MCF 10A (cell line): ENCODE measurements at places on chromosomes 4 and X.

GRCh38 chr4:137345597-137345996 lies 186.7 kb downstream of the PCDH18 start:
- no peak for DNase-seq

DNA sequence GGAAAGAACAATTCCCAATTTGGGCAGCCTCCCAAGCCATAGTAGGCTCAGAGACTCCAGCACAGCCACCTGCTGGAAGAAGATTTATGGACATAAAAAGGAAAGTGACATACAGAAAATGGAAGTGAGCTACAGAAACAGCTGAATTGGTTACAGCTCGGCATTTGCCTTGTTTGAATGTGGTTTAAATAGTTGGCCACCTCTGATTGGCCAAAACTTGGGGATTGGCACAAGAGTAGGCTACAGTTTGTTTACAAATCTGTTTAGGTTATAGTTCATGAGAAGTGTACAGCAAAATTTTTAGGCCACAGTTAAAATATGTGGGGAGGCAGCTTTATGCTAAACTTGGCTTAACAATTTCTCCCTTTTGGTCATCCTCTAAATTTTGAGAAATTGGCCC lies 150.4 kb downstream of the MAGEC1 start:
- DNase-seq: no peak

DNA sequence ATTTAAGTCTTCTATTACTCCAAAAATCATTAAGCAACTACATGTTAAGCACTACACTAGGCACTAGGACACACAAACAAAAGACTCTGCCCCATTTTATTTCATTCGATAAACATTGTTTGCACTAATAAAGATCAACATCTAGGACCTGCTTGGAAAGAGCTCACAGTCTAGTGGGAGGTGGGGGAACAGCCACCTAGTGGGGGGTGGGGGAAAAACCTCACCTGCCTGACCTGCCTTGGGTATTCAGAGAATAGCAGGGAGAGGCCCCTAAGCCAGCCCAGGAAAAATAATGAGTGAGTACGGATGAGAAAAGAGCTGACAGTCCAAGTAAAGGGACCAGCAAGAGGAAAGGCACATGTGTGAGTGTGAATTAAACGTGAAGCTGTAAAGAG lies 52.2 kb downstream of the PRDM5 start:
- no peak for DNase-seq

DNA sequence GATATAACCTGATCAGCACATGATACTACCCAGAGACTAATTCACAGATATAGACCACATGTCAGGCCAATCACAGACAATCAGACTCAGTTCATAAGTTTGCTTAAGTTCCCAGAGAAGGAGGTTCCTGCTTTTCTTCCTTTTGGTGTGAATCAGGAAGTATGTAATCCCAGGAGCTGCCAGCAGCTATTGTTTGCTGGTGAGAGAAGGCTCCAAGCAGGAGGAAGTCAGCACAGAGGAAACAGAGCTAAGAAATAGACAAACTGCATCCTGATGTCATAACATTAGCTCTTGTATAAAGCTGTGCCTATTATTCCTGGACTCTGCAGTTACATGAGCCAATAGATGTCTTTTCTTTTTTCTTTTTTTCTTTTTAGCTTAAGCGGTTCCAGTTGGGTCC lies 50.9 kb downstream of the UCHL1 start:
- no peak for DNase-seq
